ENCODE measurements at places on chromosomes 2 and 18.
A peak's percentile ranks its signal among the peaks of the same experiment; 100 is the strongest.

- DNase-seq: no peak
Observed at GRCh38 chr2:204019572-204020501, 83.3 kb downstream of the ICOS start.

- no peak for DNase-seq
Observed at GRCh38 chr2:166333801-166334200, 41.9 kb downstream of the SCN9A start.

DNA sequence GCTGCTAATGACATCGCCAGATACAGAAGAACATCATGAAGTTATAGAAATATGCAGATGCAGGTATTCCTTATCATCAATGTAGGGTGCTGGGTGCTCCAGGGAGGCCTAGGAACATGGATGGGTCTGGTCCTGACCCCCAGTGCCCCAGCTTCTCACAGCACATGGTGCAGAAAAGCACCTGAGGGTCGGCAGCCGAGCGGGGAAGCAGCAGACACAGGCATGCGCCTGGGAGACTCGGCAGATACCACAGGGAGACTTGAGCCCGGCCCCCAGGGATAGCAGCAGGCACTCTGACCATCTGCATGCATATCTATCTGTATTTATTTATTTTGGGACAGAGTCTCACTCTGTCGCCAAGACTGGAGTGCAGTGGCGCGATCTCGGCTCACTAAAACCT, 43.2 kb downstream of the TMEM18 start:
- DNase-seq: no peak

DNA sequence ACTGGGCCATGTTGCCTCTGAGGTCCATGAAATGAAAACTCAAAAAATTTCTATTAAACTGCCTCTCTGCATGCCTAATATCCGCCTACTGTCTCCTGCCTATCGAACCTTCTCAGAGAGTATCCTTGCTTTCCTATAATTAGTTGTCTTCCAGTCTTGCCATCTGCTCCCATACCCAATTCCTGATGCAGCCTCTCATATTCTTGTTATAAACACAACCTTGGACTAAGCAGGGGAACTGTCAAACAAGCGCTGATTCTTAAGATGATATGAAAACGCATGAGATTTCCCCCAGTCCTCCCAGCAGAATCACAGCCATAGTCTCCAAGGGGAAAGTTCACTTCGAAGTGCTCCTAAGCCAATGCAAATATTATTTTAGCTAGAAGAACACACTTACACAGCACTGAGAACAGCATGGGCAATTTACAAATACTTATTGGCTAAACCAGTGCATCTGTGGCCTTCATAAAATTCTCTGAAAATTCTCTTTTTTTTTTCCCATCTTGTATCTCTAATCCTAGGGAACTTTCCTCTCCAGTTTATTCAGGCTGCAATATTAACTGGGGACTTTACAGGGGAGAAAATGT, 471.6 kb downstream of the MBD2 start:
- peak; percentile 60 for DNase-seq

GRCh38 chr18:13014818-13015217, 23.7 kb downstream of the CEP192 start:
- DNase-seq: no peak

DNA sequence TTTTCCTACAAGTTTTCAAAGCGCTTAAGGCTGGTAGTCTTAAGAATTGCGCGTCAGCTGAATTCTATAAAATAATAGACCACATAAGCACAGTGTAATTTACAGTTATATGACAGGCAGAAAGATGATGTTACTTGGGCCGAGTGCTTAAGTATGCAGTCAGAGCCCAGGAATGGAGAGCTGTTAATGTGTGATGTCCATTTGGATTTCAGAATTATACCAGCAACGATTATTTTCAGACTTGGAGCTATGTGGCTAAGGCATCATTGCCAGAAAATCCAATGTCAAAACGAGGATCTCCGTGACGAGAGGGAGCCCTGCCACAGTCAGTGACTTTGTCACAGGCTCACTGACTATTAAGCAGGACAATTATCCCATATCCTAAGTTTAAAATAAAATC, 3.4 kb downstream of the KLF7 start:
- no peak for DNase-seq

- no peak for DNase-seq
Observed at GRCh38 chr2:77007686-77008085, 514.5 kb downstream of the LRRTM4 start.

DNA sequence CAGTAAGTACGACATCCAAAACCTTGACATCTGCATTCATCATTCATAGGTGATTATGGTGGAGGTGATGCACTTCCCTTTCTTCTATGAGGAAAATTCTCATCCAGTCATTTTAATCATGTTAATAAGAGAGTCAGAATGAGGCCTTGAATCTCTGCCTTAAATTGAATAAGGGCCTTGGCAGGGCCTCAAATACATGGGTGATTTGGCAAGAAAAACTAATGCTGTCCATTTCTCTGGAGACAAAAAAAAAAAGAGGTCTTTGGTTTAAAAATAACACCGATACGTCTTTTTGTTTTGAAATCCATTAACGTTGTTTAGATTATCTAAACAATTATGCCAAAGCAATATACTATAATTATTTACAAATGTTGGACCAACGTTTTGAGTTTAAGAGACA, 8.1 kb downstream of the COLEC12 start:
- DNase-seq: no peak

GRCh38 chr2:1319393-1319792, 93.9 kb upstream of the TPO start:
- DNase-seq: no peak

GRCh38 chr2:167424221-167424620, 535.9 kb downstream of the XIRP2 start:
- DNase-seq: peak; percentile 99

DNA sequence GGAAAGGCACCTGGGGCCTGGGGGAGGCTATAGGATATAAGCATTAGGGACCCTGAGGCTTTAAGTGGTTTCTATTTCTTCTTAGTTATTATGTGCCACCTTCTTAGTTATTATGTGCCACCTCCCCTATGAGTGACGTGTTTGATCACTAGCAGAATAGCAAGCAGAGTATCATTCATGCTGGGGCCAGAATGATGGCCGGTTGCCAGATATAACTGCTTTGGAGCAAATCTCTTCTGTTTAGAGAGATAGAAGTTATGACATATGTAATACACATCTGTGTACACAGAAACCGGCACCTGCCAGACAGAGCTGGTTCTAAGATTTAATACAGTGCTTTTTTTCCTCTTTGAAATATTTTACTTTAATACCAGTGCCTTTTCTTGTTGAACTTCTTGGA, 29.4 kb downstream of the LIPG start:
- peak; percentile 81 for DNase-seq
